T-cell (primary cell): ENCODE measurements at places on chromosomes 4 and X.

GRCh38 chrX:78753571-78753970 lies 6.1 kb downstream of the LPAR4 start:
- no peaks in the 10 kb centered on the region for H3K36me3 ChIP-seq
- H3K4me1 ChIP-seq, result no peaks in the 10 kb centered on the region
- no peak overlapping the region for H3K4me3 ChIP-seq
- no peak for DNase-seq
- H3K27ac ChIP-seq, result no peak overlapping the region
- no peaks in the 10 kb centered on the region for H3K27me3 ChIP-seq

GRCh38 chr4:159977907-159978617 lies 875.2 kb downstream of the RAPGEF2 start:
- no peak overlapping the region for H3K4me3 ChIP-seq
- H3K27ac ChIP-seq, result no peak overlapping the region
- no peaks in the 10 kb centered on the region for H3K27me3 ChIP-seq
- H3K36me3 ChIP-seq, result no peaks in the 10 kb centered on the region
- no peaks in the 10 kb centered on the region for H3K4me1 ChIP-seq
- DNase-seq, result no peak

GRCh38 chr4:11698846-11699590 lies 270.3 kb upstream of the HS3ST1 start:
- no peaks in the 10 kb centered on the region for H3K4me1 ChIP-seq
- DNase-seq, result no peak
- no peak overlapping the region for H3K4me3 ChIP-seq
- no peak overlapping the region for H3K27ac ChIP-seq
- H3K27me3 ChIP-seq, result no peaks in the 10 kb centered on the region

DNA sequence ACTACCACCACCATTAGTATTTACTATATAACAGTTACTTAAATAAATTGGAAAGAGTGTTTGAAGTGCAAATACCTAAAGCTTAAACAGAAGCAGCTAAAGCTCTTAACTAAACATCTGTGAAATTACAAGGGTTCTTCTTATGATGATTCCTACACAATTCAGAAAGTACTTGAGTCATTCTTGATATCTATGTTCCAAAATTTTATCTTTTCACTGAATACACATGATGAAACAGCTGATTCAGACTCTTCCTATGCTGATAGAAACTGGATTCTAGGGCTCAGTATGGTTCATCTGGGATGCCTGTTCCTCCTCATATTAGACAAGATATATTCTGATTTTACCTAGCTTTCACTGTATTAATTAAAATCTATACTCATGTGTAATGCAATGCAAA lies 13.6 kb downstream of the EREG start:
- H3K4me1 ChIP-seq, result no peaks in the 10 kb centered on the region
- H3K4me3 ChIP-seq, result no peak overlapping the region
- H3K27ac ChIP-seq, result no peak overlapping the region
- no peak for DNase-seq
- no peaks in the 10 kb centered on the region for H3K36me3 ChIP-seq
- no peaks in the 10 kb centered on the region for H3K27me3 ChIP-seq

DNA sequence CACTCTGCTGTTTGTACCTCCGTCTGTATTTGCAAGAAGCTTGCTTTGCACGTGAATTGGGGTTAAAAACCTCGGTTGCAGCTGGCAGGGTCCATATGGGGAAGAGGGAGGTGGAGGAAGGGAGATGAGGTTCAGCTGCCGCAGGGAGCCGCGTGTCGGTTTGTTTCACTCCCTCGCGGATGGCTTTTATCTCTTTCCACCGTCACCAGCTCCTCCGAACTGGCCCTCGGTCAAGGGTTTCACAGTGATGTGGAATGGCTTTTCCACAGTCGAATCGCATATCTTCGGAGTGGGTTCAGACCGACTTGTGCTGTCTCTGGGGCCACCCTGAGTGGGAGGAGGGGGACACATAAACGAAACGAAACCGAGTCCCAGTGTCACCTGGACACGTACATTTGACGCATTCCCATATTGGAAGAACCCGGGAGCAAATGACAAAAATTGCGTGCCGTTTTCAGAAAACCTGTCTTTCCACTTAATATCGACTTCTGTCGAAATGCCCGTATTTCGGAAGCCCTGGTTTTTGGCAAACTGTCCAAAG lies 929 bp downstream of the ZBTB33 start:
- H3K27me3 ChIP-seq, result no peaks in the 10 kb centered on the region
- peak; percentile 5 for DNase-seq
- no peaks in the 10 kb centered on the region for H3K36me3 ChIP-seq
- peak overlapping the region; percentile 89 for H3K27ac ChIP-seq
- peak overlapping the region; percentile 64 for H3K4me3 ChIP-seq

GRCh38 chr4:187608001-187608421 lies 387.6 kb upstream of the ZFP42 start:
- DNase-seq, result no peak
- H3K4me3 ChIP-seq, result no peak overlapping the region
- H3K27me3 ChIP-seq, result no peaks in the 10 kb centered on the region
- H3K27ac ChIP-seq, result no peak overlapping the region
- H3K4me1 ChIP-seq, result no peaks in the 10 kb centered on the region

- H3K27me3 ChIP-seq, result no peaks in the 10 kb centered on the region
- H3K36me3 ChIP-seq, result no peaks in the 10 kb centered on the region
- no peak overlapping the region for H3K27ac ChIP-seq
- no peaks in the 10 kb centered on the region for H3K4me1 ChIP-seq
- H3K4me3 ChIP-seq, result no peak overlapping the region
Measured at GRCh38 chr4:9825049-9825448, 43.6 kb downstream of the DRD5 start.

- H3K27ac ChIP-seq, result no peak overlapping the region
- no peak overlapping the region for H3K4me3 ChIP-seq
- no peaks in the 10 kb centered on the region for H3K27me3 ChIP-seq
- DNase-seq, result no peak
Measured at GRCh38 chr4:126271292-126271691, 956.5 kb downstream of the FAT4 start.

DNA sequence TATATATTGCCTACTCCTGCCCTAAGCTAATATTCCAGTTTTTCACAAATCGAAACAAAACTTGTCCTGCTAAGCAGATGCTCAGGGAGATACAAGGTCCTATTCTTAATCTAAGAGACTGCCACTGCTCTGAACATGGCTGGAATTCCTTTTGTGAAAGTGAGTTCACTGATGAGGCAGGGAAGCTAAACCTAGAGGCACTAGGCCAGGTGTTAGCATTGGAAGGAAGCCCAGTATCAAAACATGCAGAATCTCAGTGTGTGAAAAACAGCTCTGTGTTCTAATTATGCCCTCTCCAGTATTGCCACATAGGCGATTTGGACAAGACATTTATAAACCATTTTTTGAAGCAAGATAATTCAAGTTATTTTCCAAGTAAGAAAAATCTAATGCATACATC lies 47.6 kb downstream of the ABCG2 start:
- no peak overlapping the region for H3K27ac ChIP-seq
- H3K27me3 ChIP-seq, result no peaks in the 10 kb centered on the region
- H3K4me1 ChIP-seq, result no peaks in the 10 kb centered on the region
- no peak for DNase-seq
- no peaks in the 10 kb centered on the region for H3K36me3 ChIP-seq

- no peak for DNase-seq
- H3K36me3 ChIP-seq, result no peaks in the 10 kb centered on the region
- no peaks in the 10 kb centered on the region for H3K27me3 ChIP-seq
Measured at GRCh38 chrX:38262715-38263620, 42.3 kb upstream of the SRPX start.

DNA sequence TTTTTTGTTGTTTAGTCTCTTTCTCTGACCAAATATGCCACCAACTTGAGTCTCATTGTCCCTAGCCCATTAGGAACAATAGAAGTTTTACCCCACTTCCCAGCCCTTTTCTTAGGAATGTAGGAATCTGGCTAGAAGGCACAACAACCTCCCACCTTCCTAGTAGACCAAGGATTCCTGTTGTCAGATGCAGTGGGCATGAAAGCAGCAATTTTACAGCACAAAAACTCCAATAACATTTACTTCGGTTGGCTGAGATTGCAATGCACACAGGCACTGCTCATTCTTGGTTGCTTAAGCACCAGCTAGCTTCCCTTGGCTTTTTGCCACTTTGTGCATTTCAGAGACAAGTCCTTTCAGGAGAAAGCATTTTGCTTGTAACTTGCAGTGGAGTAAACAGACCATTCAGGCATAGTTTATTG lies 312.8 kb downstream of the TENM3 start:
- H3K4me3 ChIP-seq, result no peak overlapping the region
- H3K36me3 ChIP-seq, result no peaks in the 10 kb centered on the region
- no peaks in the 10 kb centered on the region for H3K4me1 ChIP-seq
- H3K27me3 ChIP-seq, result no peaks in the 10 kb centered on the region
- H3K27ac ChIP-seq, result no peak overlapping the region
- no peak for DNase-seq

DNA sequence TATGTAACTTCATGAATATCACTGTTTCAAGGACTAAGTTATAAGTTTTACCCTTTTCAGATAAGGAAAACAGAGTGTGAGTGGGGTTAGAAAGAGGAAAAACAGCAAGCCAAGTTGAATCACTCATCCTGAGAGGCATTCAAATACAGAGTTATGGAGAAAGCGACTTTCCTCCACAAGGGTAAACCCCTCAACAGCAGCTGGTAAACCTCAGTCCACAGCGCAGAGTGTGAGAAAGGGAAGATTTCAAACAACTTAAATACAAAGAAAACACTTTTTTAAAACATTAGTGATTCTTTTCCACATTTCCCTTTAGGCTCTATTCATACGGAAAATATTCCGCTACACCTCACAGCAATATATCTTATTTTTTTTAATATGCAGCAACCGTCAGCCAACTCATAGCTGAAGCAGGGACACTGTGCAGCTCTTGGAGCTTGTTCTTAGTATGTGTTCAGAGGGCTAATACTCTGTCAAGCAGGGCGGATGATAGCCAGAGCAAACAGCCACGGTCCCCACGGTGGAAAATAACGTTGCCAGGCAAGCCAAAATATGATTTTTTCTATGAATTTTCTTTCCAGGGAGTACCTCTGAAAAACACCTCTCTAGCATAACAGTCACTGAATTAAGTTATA lies 488.9 kb upstream of the FAT1 start:
- no peaks in the 10 kb centered on the region for H3K36me3 ChIP-seq
- H3K4me3 ChIP-seq, result no peak overlapping the region
- H3K27ac ChIP-seq, result no peak overlapping the region
- no peaks in the 10 kb centered on the region for H3K4me1 ChIP-seq
- H3K27me3 ChIP-seq, result no peaks in the 10 kb centered on the region
- no peak for DNase-seq

- no peak overlapping the region for H3K4me3 ChIP-seq
- DNase-seq, result no peak
- H3K27me3 ChIP-seq, result no peaks in the 10 kb centered on the region
- H3K4me1 ChIP-seq, result peaks cover 2% of the 10 kb centered on the region
- H3K36me3 ChIP-seq, result no peaks in the 10 kb centered on the region
Measured at GRCh38 chrX:131764216-131764615, 220.3 kb downstream of the OR13H1 start.

GRCh38 chr4:78214078-78214477 lies 157.0 kb downstream of the FRAS1 start:
- no peak for DNase-seq
- H3K36me3 ChIP-seq, result no peaks in the 10 kb centered on the region
- no peaks in the 10 kb centered on the region for H3K27me3 ChIP-seq
